ENCODE measurements at places on chromosomes 2 and 18. TPM values are rescaled to one million over a fixed set of nuclear protein-coding genes. Genes with fewer than 3 reads are reported as not detected.

Gene PDIA6
- polyA plus RNA-seq: 190 TPM

GRCh38 chr2:174335988-174336500 is 1.3 kb downstream of the SP9 start:
- DNase-seq: peak; percentile 69

DNA sequence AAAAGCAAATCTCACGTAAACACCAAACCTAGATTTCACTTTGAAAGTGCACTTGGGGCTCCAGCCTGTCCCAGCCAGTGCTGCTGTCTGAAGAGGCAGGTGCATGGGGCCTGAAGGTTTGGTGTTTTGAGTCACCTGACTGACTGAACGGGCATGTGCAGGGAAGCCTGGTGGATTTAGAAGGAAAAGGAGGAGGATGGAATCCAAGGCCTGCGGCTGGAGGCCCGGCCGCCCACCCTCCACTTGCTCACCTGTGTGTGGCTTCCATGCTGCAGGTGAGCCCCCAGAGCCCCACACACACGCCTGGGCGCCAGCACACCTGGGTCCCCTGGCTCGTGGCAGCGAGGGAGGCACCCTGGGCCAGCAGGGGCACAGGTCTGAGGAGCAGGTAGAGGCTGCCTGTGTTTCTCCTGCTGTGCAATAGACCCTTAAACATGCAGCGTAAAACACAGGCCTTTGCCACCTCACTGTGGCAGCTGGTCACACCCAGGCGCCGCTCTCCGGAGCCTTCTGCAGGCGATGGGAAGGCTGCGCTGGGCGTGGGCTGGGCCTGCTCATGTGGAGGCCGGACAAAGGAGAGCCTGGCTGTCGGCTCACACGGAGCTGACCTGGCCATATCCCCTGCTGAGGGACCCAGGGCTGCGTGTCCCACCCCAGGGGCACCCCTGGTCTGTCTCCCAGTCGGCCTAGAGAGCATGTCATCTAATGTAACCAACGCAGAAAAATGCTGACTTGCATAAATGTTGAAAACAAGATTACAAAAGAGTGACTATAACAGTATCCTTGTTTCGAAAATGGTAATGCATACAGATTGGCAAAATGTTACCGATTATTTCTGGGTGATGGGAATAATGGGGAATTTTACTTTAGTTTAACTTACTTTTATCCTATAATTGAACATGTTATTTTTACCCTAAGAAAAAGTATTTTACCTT is 71.3 kb downstream of the TMEM18 start:
- no peak for DNase-seq

Gene HAAO
- 57.2 TPM for polyA plus RNA-seq

Gene SLC14A1
- 15.3 TPM for polyA plus RNA-seq
